Activated CD8-positive, alpha-beta memory T cell treated with anti-CD3 and anti-CD28 coated beads for 1 hour (primary cell): ENCODE measurements at places on chromosomes 2 and 18.
A peak's percentile ranks its signal among the peaks of the same experiment; 100 is the strongest.

- peak; percentile 39 for DNase-seq
These were observed 31.1 kb downstream of the HDAC4 start for GRCh38 chr2:239369631-239370161.

DNA sequence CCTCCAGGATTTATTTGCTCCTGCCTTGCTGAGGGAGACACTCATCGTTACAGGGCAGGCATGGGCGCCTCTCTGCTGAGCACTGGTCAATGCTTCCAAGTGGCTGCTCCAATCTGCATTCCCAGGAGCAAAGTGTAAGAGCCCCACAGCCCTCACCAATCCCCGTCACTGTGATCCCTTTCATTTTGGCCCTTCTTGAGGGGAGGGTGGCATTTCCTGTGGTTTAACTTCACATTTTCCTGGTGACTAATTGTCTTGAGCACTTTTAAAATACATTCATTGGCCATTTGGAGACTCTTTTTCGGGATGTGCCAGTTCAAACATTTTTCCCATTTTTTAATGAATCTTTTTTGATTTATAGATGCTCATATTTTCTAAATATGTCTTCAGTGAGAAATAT is 33.0 kb downstream of the TPO start:
- no peak for DNase-seq

DNA sequence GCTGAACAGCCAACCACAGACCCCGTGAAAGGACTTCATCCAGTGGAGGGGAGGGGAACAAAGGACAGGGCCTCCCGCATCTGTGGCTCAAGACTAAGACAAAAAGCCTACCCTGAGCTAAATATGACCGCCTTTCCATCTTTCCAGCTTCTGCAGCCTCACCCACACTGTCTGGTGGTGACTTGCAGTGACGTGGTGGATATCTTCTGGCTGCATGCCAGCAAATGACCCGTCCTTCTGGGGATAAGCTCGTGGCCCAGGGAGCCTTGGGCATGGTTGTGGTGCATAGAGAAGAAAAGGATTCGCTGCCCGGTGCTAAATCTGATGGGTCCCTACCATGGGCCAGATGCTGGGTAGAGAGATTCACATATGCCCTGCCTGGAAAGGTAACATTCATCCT is 8.7 kb upstream of the NGEF start:
- no peak for DNase-seq

GRCh38 chr2:42788-43187 is 3.5 kb downstream of the FAM110C start:
- DNase-seq: no peak

- no peak for DNase-seq
These were observed 215.5 kb downstream of the ETAA1 start for GRCh38 chr2:67612576-67613042.
